ENCODE measurements at places on chromosomes 13 and 19.
A peak's percentile ranks its signal among the peaks of the same experiment; 100 is the strongest.

DNA sequence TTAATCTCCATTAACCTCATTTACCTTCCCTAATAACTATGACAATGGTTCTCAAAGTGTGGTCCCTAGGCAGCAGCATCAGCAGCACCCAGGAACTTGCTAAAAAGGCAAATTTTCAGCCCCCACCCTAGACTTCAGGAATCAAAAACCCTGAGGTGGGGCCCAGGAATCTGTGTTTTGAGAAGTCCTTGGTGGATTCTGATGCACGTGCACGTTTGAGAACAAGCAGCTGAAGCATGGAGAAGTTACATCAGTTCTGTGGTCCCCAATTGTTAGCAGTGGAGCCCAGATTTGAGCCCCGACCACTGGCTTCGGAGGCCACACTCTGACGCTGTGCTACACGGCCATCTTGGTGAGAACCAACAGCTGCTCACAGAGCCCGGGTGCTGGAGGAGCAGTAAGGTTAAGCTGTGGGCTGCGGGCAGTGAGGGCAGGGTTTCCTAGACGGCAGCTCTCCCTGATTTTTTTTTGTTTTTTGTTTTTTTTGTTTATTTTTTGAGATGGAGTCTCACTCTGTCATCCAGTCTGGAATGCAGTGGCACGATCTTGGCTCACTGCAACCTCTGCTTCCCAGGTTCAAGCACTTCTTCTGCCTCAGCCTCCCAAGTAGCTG lies 14.0 kb upstream of the CD22 start:
- H3K27me3 ChIP-seq = no peaks in the 10 kb centered on the region
- peaks cover 12% of the 10 kb centered on the region for H3K4me1 ChIP-seq
- no peaks in the 10 kb centered on the region for H3K36me3 ChIP-seq
- H3K4me3 ChIP-seq = no peak overlapping the region

GRCh38 chr19:40466219-40466984 lies 399 bp upstream of the SPTBN4 start:
- peaks cover 14% of the 10 kb centered on the region for H3K27me3 ChIP-seq
- DNase-seq = peak; percentile 80
- peaks cover 40% of the 10 kb centered on the region for H3K4me1 ChIP-seq
- H3K27ac ChIP-seq = peak overlapping the region; percentile 24
- H3K36me3 ChIP-seq = peaks cover 5% of the 10 kb centered on the region
- H3K4me3 ChIP-seq = peak overlapping the region; percentile 92

- H3K27ac ChIP-seq = peak overlapping the region; percentile 27
- no peaks in the 10 kb centered on the region for H3K27me3 ChIP-seq
- H3K36me3 ChIP-seq = peaks cover 22% of the 10 kb centered on the region
- DNase-seq = no peak
Observed at GRCh38 chr19:16628984-16629691, 1.1 kb upstream of the MED26 start.

DNA sequence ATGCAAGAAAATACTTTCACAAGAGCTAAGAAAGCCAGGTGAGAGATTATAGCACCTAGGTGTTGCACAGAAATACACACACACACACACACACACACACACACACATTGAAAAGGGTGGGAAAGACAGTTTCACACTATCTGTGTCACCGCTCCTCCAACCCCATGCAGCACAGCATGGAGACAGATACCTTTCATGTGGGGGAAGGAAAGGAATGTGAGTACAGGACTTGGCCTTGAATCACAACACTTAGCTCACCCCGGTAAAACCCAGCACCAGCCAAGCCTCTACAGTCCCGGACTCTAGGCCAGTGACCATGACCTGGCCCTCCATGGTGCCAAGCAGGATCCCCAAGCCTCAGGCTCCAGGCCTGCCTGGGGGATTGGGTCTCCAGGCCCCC lies 462.0 kb upstream of the SPRY2 start:
- no peak overlapping the region for H3K4me3 ChIP-seq
- H3K27ac ChIP-seq = no peak overlapping the region
- H3K27me3 ChIP-seq = no peaks in the 10 kb centered on the region
- no peaks in the 10 kb centered on the region for H3K36me3 ChIP-seq
- no peak for DNase-seq
- H3K4me1 ChIP-seq = no peaks in the 10 kb centered on the region

GRCh38 chr19:5078666-5079065 lies 109.8 kb downstream of the KDM4B start:
- peaks cover 4% of the 10 kb centered on the region for H3K4me1 ChIP-seq
- no peak for DNase-seq
- no peak overlapping the region for H3K4me3 ChIP-seq
- H3K27me3 ChIP-seq = no peaks in the 10 kb centered on the region

GRCh38 chr13:113110048-113110851 lies 4.7 kb downstream of the F7 start:
- no peak overlapping the region for H3K27ac ChIP-seq
- DNase-seq = peak; percentile 25
- H3K36me3 ChIP-seq = peaks cover 4% of the 10 kb centered on the region
- H3K4me1 ChIP-seq = no peaks in the 10 kb centered on the region

- H3K36me3 ChIP-seq = peaks cover 7% of the 10 kb centered on the region
- H3K27me3 ChIP-seq = peaks cover 23% of the 10 kb centered on the region
- peaks cover 21% of the 10 kb centered on the region for H3K4me1 ChIP-seq
- H3K4me3 ChIP-seq = peak overlapping the region; percentile 64
- no peak overlapping the region for H3K27ac ChIP-seq
Observed at GRCh38 chr19:46014941-46015686, 7.7 kb downstream of the PGLYRP1 start.

GRCh38 chr19:3167533-3168272 lies 10.9 kb upstream of the S1PR4 start:
- peaks cover 26% of the 10 kb centered on the region for H3K4me1 ChIP-seq
- DNase-seq = no peak
- H3K4me3 ChIP-seq = no peak overlapping the region
- no peaks in the 10 kb centered on the region for H3K36me3 ChIP-seq
- no peaks in the 10 kb centered on the region for H3K27me3 ChIP-seq
- H3K27ac ChIP-seq = no peak overlapping the region
